ENCODE measurements at places on chromosomes 13 and 19.

DNA sequence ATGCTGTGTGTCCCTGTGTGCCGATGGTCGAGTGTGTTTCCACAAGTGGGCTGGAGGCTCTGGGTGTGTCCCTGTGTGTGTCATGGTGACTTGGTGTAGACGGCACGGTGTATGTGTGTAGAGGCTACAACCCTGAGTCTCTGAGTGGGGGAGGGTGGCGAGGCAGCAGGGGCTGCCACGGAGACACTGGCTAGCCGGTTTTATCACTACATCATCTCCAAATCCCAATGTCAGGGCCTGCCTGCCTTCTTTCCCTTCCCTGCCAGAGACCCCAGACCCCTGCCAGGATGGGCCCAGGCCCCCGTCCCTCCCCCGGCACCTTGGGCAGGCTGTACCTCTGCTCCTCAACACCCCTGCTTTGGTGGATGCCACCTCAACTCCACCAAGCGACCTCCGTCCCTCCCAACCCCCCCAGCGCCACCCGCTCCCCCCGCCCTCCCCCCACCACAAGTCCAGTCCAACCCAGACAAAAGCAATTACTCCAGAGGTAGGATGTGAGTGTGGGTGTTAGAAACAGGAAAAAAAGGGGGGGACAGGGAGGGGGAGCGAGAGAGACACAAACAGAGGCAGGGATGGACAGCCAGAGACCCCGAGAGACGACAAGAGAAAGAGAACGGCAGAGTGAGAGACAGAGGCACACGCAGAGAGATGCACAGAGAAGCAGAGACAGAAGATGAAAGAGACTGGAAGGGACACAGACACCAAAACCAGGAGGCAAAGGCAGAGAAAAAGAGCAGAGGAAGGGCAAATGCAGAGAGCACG lies 21.6 kb upstream of the POU2F2 start:
- no peak for DNase-seq

- DNase-seq: no peak
These were observed 1.0 kb downstream of the COL4A1 start for GRCh38 chr13:110305949-110306339.

GRCh38 chr13:79196366-79196765 lies 209.7 kb downstream of the RBM26 start:
- no peak for DNase-seq

GRCh38 chr13:36986462-36987240 lies 12.5 kb downstream of the ALG5 start:
- no peak for DNase-seq

DNA sequence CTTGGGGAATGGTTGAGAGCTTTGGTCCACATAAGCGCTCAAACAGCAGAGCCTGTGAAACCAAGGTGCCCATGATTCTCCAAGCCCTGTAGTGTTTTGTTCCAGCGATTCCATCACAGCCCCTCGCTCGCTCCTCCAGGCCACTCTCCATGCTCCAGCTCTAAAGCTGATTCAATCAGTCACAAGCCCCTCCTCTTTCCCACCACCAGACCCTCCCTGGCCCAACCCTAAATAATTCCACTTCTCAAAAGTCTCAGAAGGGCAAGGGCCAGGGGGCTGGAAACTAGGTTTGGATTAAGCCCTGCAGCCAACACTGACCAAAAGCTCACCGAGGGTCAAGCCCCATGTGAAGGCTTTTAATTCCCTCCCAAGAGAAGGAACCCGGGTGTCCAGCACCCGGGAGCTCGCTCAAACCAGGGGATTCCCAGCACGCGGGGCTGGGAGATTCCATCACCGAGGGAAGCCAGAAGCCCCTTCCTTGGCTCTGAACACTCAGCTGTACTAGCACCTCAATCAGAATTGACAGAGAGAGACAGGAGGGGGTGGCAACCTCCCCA lies 1.5 kb downstream of the ZNF296 start:
- no peak for DNase-seq

DNA sequence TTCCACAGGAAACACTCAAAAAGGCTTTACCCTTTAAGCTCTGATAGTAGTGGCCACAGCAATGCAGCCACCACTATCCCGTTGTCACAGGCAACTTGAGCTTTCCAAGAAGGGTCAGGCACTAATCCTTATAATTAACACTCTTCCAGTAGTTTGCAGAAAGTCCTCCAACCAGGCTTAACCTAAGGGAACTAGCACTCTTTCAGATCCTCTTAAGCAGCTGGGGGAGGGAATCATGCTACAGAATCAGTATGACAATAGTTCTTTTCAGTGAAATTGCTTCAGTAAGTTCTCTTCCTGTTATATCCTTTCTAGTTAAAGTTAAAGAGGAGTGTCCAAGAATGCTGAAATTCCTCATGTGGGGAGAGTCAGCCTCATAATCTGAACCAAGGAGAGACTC lies 82.2 kb downstream of the TNFSF11 start:
- DNase-seq: no peak

GRCh38 chr19:27758626-27759505 lies 1454.1 kb downstream of the UQCRFS1 start:
- no peak for DNase-seq

DNA sequence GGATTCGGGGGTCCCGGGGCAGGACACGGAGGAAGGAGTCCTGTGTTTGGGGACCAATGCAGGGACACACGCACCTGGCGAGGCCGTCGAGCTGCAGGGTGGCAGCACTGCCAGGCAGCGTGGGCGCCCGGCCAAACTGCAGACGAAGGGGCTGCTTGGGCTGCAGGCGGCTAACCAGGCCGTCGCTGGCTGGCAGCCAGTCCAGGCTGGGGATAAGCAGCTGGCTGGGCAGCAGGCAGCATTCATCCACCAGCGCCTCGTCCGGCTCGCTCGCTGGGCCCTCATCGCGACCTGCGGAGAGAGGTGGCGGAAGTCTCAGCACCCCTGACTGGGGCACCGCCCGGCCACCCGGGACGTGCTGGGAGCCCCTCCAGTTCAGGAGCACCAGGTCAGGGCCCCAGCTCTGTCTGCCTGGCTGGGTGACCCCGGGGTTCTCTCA lies 11.5 kb downstream of the CFD start:
- DNase-seq: no peak

DNA sequence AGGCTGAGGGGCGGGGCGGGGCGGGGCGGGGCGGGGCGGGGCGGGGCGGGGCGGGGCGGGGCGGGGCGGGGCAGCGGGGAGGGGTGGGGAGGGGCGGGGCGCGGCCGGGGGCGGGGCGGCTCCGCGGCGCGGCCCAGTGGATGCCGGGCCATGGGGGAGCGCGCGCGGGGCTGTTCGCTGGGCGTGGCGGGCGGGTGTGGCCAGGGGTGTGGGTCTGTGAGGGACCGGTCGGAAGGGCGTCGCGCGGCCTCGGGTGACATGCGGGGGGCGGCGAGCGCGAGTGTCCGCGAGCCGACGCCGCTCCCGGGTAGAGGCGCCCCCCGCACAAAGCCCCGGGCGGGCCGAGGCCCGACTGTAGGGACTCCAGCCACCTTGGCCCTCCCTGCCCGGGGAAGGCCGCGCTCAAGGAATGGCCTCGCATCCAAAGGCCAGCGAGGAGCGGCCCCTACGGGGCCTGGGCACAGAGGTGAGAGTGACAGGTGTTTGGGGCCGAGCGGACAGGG lies at the start of gene ZFP28:
Gene ZFP28 (plus strand): TSS at position 188 of the 503 bp plus-strand sequence. CDS start 71 bp downstream, at position 259.
- DNase-seq: peak; percentile 61

GRCh38 chr13:109241160-109241559 lies 545.2 kb downstream of the IRS2 start:
- no peak for DNase-seq

DNA sequence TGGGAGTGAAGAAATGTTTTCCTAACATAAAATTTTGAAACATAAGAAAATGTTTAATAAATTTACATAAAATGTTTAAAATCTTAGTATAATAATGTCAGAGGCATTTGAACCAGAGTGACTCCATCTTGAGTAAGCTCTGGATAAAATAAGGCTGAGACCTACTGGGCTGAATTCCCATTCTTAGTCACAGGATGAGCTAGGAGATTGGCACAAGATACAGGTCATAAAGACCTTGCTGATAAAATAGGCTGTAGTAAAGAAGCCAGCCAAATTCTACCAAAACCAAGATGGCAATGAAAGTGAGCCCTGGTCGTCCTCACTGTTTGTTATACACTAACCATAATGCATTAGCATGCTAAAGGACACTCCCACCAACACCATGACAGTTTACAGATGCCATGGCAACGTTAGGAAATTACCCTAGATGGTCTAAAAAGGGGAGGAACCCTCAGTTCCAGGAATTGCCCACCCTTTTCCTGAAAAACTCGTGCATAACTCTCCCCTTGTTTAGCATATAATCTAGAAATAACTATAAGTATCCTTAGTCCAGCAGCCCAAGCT lies 1184.0 kb downstream of the UQCRFS1 start:
- DNase-seq: no peak

DNA sequence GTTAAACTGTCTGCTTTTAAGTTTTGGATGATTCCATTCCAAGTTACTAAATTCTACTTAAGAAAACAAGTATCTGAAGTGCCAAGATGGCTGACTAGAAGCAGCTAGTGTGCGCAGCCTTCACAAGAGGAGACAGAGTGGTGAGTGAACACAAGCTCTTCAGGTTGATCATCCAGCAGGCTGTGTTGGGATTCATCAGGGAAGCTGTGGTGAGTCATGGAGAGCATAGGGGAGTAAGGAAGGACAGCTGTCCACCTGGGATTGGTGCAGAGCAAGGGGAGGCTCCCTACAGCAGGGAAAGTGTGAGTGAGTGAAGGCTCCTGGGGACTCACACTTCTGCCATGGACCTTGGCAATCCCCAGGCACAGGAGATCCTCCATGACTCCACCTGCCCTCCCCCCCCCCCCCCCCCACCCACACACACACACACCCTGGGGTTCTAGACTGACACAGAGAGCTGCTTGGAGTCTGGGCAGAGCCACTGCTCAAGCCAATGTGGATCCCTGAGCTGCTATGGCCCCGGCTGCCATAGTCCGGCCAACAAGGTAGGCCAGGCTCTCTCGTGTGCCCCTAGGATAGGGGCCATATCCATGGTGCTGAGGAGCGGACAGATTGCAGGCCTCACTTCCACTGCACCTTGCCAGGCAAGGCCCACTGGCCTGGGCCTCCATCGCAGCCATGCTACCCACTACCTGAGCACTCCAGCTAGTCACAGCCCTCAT lies 23.5 kb downstream of the SLC25A15 start:
- no peak for DNase-seq

Data from KG1 (cell line).